ENCODE measurements at places on chromosomes 7 and 10.

- no peak for DNase-seq
Observed at GRCh38 chr7:155830961-155831806, 18.9 kb upstream of the SHH start.

GRCh38 chr10:102931643-102932042, 13.5 kb downstream of the CNNM2 start:
- no peak for DNase-seq

DNA sequence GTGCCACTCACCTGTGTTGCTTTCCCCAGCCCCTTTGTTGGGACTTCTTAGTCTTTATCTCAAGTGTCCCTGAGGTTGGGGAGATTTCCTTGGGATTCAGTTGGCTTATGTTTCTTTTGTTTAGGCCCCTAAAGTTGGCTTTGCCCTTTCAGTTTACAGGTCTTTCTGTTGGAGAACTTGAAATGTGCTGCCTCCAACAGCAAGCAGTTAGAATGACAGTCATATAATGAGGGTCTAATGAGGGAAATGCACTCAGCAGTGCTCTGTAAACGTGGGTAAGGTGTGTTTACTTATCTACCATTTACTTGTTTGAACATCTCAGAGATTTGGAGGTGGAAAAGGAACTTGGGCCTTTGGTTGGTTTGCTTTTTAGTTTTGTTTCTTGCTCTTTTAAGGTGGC, 191.4 kb upstream of the STK17A start:
- DNase-seq = no peak

GRCh38 chr7:66233638-66234037, 28.5 kb downstream of the TPST1 start:
- no peak for DNase-seq

DNA sequence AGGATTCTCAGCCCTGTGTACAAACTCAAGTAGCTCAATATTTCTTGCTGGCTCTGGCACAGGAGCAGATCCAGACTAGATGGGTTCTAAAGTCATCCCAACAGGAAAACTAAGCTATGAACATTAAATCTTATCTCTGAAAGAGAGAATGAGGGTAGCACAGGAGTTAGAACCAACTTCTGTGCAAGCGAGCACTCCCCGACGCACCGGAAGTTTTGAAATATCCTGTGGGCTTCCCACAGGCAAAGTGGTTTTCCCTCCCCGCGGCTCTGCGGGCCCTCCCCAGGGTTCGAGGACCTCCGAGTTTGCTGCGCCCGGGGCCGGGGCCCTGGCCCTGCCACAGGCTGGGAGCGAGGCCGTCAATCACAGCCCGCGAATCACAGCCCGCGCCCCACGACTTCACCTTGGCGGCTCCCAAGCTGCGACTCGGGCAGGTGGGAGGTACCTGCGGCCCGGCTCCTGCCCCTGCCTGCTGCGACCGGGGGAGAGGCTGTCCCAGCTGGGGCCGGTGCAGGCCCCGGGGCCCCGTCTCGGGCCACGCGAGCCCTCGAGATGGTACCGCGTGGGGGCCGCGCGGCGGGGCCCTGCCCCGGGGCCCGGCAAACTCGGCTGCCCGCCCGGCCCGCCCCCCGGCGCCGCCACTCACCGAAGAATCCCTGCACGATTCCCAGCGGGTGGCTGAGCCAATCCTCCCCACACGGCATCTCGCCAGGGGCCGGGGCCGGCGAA, 598 bp downstream of the MCMBP start:
- DNase-seq = peak; percentile 58

DNA sequence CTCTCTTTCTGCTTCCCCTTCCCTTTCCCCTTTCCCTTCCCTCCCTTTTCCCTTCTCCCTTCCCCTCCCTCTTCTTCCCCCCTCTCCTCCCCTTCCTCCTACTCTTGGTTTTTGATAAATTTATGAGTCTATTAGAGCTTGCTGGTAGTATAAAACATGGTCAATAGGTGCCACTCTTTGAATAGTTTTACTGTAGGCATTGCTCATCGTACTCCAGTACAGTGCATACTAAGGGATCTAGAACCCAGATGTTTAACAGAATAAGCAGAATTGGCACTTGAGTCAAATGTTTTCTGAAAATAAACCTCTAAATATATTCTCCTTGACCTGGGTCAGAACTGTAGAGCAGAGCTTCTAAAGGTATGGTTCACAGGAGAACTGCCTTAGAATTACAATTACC, 126.7 kb downstream of the SORCS3 start:
- DNase-seq = no peak

DNA sequence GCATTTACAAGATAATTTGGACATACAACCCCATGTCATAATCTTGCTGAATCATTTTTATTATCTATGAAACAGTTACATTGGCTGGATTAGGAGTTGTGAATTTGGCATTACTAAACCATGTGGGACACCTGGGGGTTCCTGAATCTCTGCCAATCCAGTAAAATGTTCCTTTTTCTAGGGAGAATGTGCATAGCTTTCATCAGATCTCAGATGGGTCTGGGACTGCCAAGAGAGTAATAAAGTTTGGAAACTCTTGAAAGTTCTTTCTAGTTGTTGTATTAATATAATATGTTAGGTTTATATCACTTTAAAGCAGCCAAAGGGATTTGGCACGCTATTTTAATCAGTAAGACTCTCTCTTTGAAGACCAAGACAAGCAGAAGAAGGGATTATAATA, 62.7 kb downstream of the SEMA3E start:
- no peak for DNase-seq

DNA sequence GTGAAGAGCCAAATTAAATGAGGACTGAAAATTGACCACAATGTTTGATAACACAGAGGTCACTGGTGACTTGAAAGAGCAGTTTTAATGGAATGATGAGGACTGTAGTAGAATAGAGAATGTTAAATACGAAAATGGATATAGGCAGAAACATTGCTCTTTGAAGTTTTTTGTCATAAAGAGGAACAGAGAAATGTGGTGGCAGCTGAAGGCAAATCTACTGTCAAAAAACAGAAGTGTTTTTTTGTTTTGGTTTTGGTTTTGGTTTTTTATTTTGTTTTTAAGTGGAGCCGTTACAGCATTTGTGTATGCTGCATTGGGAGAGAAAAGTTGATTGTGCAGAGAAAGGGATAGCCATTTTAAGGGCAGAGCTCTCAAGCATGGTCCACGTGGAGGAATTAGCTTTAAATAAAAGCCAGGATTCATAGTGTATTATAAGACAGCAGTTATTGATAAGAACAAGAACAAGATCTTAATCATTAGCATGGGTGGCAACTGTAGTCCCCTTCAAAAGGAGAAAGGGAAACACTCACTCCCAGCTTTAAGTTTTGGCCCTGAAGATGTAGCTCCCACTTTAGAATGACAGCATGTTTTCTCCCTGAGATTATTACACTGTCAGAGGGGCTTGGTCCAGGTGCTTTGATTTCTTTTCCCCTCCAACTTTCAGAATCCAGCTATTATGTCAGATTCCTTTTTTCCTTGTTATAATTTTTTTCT, 156.7 kb upstream of the BET1 start:
- DNase-seq = no peak

DNA sequence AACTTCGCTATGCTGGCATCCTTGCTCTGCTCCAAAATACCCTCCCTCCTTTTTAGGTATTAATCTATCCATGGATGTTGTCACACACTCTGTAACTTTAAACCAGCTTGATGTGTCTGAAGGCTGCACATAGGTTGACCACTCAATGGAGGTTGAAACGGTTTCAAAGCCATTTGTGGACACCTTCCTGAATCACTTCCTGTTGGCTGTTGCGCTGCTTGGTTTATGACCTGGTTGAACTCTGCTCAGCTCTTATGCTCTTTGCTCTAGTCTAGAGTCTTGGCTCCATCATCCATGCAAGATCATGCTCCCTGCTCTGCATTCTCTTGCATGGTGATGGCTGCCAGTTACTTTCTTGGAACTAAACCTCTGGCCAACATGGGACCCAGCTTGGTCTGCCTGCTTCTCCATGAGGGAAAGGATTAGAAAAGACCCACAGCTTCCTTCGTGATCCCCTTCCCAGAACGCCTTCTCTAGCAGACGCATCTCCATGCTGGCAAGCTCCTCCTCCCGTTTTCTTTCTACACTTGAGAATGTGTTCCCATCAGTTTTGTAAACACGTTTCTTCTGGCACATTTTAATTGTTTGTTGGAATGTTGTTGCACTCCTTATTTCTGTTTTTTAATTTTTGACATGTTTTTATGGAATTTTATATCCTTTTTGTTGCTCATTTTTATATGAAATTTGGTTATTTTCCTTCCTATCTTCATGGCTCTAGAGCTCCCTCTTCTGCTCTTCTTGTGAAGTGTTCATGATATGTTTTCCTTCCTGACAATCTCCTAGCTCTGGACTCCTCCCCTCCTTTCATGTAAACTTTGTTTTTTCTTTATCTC, 149.8 kb downstream of the XPNPEP1 start:
- DNase-seq = no peak

DNA sequence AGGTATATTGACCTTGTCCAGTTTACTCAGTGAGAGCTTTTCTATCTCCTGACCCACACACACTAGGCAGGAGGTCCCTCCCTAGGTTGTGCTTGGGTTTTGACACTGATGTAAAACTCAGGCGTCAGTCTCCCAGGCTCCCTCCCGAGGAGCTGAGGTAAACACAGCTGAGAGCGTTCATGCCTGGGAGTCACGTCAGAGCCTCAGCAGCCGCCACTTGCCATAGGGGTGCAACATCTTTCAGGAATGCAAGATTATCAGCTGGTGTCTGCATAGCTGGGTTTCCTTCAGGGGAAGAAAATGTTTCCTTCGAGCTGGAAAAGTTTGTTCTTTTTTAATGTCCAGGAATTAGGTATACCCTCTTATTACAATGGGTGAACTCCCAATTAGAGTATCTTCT, 70.6 kb downstream of the FGFR2 start:
- no peak for DNase-seq

GRCh38 chr10:34821587-34822585, 6.8 kb upstream of the PARD3 start:
- no peak for DNase-seq

DNA sequence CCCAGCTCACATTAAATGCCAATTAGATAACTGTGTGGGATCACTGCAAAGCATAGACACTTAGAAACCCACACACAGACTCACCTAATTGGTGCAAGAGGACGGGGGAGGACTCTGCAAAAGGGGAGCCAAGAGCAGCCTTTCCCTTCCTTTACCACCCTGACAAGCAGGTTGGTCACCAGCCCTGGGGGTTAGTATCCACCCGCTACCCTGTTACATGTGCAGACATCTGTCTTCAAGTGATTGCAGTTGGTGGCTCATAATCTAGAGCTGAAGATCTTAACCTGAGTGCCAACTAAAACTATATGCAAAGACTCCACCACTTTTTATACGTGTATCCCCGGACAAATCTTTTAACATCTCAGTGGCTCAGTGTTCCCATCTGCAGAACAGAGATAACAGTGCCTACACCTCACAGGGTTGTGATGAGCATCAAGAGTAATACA, 56.9 kb downstream of the SORBS1 start:
- no peak for DNase-seq

DNA sequence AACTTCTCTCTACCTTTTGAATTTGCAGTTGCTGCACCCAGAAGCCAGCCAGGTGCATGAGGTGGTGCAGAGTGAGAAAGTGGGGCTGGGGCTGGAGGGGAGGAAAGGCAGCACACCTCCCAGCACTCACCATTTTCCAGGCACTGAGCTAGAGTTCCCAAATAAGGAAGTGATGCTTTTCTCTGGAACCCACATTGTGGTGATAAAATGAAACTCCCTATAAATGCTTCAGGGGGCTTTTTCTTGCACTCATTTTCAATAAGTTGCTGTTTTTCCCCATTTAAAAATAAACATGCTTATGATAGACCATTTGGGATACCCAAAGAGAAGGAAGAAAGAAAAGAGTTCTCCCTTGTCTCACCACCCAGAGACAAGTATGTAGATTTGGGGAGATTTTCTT, 42.8 kb upstream of the TNS3 start:
- no peak for DNase-seq

GRCh38 chr7:23570592-23571200, 26.5 kb upstream of the CCDC126 start:
- DNase-seq = peak; percentile 69

DNA sequence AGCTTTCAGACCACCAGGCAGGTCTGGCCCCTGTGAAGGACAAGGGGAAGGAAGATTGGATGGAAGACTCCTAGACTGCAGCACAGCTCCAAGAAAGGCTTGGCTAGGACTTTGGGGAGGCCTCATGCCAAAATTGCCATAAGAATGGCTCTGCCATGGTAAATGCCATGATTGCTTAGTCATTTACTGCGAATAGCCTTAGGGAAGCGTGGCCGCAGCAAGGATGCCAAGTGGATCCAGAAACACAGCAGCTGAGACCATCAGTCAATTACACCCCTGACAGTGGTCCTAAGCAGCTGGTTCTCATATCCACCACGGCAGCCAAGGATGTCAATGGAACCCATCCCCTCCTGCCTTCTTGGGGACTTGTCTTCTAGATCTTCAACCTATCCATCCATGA, 88.2 kb upstream of the AUTS2 start:
- DNase-seq = no peak

GRCh38 chr10:118481871-118482270, 113.6 kb downstream of the PRLHR start:
- DNase-seq = no peak

- DNase-seq = no peak
Observed at GRCh38 chr7:129465080-129465479, 30.8 kb downstream of the STRIP2 start.

- DNase-seq = peak; percentile 45
Observed at GRCh38 chr10:12594448-12594944, 245.1 kb downstream of the CAMK1D start.

DNA sequence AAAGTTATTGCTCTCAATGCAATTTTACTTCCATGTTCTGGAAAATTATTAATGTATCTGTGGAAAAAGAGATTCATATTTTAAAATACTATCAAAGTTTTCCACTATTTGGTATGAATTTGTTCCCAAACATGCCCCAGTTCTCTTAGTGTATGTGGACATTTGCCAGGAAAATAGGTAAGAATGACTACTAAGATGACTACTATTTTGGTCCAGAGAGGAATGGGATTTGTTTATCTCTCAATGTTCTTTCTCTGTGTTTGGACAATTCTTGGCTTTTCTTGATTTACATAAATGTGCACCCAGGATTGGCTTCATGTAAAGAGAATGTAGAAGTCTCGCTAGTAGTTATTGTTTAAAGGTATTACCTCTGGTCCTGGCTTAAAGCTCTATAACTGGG, 60.3 kb upstream of the POT1 start:
- DNase-seq = no peak
